ENCODE measurements at places on chromosomes 13 and 19. TPM values are rescaled to one million over a fixed set of nuclear protein-coding genes. Genes with fewer than 3 reads are reported as not detected.
A peak's percentile ranks its signal among the peaks of the same experiment; 100 is the strongest.

The NMRK2 gene
- not detected for total RNA-seq

The MCEMP1 gene
- 184 TPM for total RNA-seq

- DNase-seq = no peak
These were observed 10.5 kb upstream of the PLIN3 start for GRCh38 chr19:4877753-4878490.

DNA sequence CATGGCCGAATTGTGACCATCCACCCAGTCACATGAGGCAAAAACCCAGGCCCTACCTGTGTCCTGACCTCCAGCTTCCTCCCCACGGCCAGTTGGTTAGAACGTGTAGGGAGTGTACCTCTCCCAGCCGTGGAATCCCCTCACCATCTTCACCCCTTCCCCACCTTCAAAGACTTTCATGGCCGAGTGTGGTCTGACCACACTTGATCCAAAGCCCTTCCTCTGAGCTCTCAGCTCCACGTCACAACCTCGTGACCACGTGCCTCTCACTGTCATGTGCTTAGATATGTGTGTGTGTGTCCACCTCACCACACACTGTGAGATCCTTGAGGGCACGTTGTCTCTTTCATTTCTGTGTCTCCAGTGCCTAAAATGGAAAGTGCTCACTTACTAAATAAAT, 48.6 kb upstream of the UBE2L5 start:
- peak; percentile 51 for DNase-seq

GRCh38 chr13:99265821-99266426, 7.7 kb upstream of the GPR18 start:
- DNase-seq = no peak

DNA sequence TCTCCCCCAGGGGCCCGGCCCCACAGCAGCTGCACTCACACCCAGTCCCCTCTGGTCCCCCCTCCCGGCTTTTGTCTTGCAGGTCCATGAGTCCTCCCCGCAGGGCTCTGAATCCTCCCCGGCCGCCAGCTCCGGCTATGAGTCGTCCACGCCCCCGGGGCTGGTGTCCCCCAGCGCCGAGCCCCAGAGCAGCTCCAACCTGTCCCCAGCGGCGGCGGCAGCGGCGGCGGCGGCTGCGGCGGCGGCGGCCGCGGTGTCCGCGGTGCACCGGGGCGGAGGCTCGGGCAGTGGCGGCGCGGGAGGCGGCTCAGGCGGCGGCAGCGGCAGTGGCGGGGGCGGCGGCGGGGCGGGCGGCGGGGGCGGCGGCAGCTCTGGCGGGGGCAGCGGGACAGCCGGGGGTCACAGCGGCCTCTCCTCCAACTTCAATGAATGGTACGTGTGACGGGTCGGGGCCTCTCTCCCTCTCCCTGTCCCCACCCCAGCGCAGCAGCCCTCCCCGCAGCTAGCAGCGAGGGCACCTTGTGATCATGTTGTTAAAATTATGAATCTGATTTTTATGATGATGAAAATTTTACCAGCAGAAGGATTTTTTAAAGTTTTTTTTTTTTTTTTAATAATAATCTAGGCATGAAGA, 3.8 kb downstream of the ZIC2 start:
- no peak for DNase-seq

DNA sequence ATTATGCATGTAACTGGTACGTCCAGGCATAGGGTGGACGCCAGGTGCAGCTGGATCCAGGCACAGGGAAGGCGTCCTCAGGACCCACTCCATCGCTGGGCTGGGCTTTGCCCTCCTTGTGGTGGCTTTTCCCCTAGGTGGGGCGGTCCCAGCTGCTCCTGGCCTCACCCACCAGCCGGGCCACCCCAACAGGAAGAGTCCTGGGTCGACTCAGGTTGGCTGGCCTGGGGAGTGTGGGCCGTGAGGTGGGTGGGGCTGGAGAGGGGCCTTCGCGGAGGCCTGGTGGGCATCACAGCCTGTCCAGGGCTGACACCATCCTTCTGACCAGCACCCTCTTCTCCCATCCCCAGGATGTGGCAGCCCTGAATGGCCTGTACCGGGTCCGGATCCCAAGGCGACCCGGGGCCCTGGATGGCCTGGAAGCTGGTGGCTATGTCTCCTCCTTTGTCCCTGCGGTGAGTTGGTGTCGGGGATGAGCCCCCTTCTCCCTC, 3.2 kb upstream of the GARIN5A start:
- no peak for DNase-seq

Measured in lower lobe of right lung (tissue), 2 donors.